Right ventricle myocardium inferior (tissue), 1 donor: ENCODE measurements at places on chromosomes 1 and 21. TPM values are rescaled to one million over a fixed set of nuclear protein-coding genes. Genes with fewer than 3 reads are reported as not detected.

DNA sequence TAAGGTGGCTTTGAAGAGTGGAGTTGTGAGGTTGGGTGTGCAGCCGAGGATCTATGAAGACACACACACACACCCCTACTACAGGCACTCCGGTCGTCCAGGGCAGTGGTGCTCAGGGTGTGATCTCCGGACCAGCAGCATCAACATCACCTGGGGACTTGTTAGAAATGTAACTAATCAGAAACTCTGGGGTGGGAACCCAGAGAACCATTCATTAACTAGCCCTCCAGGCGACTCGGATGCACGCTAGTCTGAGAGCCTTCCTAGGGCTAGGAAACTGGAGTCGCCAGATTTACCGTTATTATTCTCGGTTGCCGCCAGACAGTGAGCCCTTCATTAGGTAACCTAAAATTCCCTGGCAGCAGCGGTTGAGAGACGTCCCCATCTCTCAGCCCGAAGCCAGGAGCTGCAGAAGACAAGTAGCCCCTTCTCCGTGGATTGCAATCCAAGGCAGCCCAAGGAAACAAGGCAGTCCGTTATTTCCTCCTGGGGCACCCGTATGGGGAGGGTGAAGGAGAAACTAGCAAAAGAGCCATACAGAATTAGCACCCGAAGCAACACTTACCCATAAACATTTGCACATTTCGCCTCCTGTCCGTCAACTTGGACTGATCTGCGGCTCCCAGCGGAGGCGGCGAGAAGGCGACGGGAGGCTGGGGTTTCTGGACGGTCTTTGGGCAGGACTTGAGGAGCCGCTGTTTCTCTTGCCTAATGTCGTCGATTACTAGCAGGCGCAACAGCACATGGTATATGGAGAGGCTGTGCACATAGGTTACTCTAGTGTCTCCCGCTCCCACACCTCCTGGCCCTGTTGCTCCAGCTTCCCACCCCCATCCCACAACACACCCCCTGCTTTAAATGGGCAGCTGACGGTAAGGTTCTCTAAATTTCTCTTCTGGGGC lies 2.9 kb upstream of the CCN1 start:
- DNase-seq, result no peak

GRCh38 chr1:43072314-43072713 lies 99.8 kb downstream of the EBNA1BP2 start:
- no peak for DNase-seq

MRPS14 gene
- 29.2 TPM for total RNA-seq

SPAG17 gene
- not detected for total RNA-seq

DNA sequence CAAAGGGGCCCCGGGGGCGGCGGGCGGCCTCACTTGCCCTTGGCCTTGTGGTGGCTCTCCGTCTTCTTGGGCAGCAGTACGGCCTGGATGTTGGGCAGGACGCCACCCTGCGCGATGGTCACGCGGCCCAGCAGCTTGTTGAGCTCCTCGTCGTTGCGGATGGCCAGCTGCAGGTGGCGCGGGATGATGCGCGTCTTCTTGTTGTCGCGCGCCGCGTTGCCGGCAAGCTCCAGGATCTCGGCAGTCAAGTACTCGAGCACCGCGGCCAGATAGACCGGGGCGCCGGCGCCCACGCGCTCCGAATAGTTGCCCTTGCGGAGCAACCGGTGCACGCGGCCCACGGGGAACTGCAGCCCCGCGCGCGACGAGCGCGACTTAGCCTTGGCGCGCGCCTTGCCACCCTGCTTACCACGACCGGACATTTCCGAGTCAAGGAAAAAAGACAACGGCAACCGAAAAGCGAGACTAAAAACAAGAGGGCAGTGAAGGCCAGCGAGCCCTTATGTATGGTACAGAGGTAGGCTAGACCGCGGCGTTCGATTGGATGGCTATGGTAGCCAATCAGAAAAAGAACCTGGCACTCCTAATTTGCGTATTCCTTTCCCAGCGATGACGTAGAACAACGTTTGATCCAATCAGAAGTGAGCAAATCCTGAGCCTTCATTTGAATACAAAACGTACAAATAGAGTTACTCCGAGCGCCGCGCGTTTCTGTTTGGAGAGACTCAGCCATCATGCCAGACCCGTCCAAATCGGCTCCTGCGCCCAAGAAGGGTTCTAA lies 29.6 kb upstream of the RNF187 start:
- peak; percentile 90 for DNase-seq
